ENCODE measurements at places on chromosomes 3 and 15.

GRCh38 chr3:143628971-143629370 lies 219.3 kb downstream of the SLC9A9 start:
- DNase-seq, result no peak

DNA sequence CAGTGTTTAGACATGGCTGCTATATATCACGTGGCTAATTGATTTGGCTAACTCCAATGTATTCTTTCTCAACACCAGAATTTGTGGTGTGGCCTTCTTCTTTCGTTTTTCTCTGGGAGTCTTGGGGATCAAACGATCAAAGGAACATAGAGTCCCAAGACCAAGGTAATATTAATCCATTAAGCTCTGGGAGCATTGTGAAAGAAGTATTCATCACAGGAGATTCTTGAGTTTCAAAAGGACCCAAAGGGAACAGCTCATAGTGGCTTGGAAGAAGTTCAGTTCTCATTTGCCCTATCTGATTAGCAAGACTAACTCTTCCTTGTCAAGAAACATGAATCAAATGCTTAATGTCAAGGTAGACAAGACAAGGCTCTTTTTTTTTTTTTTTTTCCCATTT lies 32.9 kb upstream of the TICRR start:
- DNase-seq, result no peak

GRCh38 chr3:178156301-178156700 lies 379.9 kb upstream of the KCNMB2 start:
- no peak for DNase-seq

- peak; percentile 0 for DNase-seq
Observed at GRCh38 chr15:49045751-49046219, 461 bp downstream of the SECISBP2L start.

GRCh38 chr3:170809975-170810357 lies 60.0 kb downstream of the RPL22L1 start:
- no peak for DNase-seq

- no peak for DNase-seq
Observed at GRCh38 chr3:194439881-194440550, 41.0 kb upstream of the GP5 start.

DNA sequence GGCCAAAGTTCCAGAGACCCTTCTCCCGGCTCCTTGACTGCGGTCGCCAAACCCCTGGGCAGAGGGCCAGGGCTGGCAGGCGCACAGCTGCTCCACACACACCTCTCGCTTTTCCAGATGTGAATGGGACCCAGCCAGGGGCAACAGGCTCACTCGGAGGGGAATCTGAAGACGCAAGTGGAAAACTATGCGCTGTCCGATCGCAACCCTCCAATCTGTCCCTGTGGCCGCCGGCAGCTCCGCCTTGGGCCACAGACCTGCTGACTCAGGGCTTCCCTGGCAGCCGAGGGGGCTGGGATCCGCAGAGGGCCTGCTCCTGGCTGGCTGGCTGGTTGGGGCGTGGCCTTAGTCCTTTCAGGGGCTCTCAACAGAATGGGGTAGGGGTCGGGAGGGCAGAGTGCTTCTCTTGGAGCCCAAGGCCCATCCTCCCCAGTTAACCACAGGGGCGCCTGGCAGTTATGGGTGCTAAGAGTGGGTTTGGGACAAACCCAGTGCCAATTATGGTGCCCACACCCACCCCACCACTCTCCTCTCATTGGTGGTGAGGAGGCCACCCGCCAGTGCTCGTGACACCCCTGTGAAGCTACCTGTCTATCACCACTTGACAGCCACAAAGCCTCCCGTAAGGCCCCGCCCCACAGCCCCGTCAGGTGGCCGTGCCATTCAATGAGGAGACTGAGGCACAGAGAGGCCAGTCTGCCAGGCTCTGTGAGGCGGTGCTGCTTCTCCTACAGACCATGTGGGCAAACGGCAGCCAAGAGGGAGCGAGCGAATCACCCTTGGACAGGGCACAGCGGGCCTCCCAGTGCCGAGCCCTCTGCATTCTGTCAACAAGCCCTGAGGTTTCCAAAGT lies 53.8 kb downstream of the IQSEC1 start:
- no peak for DNase-seq

GRCh38 chr3:126751611-126752302 lies 47.7 kb downstream of the CHCHD6 start:
- no peak for DNase-seq

GRCh38 chr3:182305881-182306665 lies 487.2 kb upstream of the ATP11B start:
- no peak for DNase-seq

DNA sequence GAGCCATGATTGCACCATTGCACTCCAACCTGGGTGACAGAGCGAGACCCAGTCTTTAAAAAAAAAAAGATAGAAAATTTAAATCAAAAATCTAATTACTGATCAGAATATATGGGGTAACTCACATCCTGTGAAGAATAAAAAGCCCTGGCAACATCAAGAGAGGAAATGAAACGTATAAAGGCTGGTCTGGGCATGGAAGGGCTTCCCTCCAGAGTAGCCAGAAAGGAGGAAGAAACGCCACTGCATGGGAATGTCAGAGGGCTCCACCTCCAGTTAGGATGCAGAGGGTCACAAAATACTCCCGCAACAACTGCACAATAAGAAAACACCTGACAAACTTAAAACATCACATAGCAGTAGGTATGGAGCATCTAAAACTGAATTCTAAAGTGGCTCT lies 4.9 kb upstream of the IQCF1 start:
- no peak for DNase-seq

GRCh38 chr3:77084511-77084910 lies 44.6 kb downstream of the ROBO2 start:
- no peak for DNase-seq

- peak; percentile 30 for DNase-seq
Observed at GRCh38 chr15:72231833-72232478, 966 bp upstream of the PKM start.

GRCh38 chr15:31399544-31400171 lies 73.0 kb downstream of the KLF13 start:
- no peak for DNase-seq

DNA sequence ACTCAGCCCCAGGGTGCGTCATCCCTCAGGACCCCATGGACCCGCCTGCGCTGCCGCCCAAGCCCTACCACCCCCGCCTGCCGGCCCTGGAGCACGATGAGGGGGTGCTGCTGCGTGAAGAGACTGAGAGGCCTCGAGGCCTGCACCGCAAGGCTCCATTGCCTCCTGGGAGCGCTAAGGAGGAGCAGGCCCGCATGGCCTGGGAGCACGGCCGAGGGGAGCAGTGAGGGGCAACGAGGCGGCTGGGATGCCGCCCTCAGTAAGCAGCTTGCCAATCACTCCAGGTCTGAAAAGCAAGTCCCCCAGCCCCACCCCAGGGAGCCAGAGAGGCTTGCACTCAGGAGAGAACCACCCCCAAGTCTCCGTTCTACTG lies 3.8 kb upstream of the MANF start:
- no peak for DNase-seq

- DNase-seq, result no peak
Observed at GRCh38 chr3:98680723-98681122, 82.4 kb upstream of the ST3GAL6 start.

GRCh38 chr3:64645243-64645642 lies 42.6 kb downstream of the ADAMTS9 start:
- DNase-seq, result no peak

GRCh38 chr15:70149667-70150404 lies 52.1 kb upstream of the TLE3 start:
- DNase-seq, result no peak

DNA sequence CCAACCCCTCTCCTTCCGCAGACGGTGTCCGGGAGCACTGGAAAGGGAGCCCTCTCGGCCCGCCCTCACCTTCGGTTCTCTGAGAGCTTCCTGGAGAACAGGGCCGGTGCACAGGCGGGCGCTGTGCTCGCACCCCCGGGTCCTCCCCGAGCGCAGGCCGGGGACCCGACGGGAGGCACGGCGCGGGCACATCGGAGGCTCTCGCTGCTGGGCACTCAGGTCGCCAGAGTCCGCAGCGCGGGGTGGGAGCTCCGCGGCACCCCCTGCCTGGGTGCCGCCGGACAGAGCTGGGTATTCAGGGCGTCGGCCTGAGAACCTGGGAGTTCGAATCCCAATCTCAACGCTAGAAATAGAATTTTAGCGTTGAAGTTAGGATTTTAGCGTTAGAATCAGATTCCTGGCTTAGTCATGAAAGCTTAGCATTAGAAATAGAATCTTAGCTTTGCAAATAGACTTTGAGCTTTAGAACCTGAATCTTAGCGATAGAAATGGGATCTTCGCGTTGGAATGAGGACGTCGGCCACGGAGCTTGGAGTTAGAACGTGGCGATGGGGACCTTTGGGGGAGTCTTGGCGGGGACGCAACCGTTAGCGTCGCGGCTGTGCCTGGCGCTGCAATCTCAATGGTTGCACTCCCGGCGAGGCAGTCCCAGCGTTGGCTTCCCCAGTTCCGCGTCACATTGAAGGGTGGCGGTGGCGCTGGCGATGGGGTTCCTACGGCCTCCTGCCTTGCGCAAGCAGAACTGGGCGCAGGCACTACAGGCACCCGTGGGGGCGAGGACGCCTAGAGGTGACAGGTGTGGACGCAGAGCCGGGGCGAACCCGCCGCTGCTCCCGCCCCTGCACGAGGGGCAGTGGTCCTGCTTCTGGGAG lies 549 bp downstream of the TRH start:
- DNase-seq, result no peak

Data from activated T-helper 9 cell treated with anti-CD3 and anti-CD28 coated beads, Interleukin-2, amount 50 U/mL, for 16 hours (primary cell).